ENCODE measurements at places on chromosomes 3 and 15. TPM values are rescaled to one million over a fixed set of nuclear protein-coding genes. Genes with fewer than 3 reads are reported as not detected.

DNA sequence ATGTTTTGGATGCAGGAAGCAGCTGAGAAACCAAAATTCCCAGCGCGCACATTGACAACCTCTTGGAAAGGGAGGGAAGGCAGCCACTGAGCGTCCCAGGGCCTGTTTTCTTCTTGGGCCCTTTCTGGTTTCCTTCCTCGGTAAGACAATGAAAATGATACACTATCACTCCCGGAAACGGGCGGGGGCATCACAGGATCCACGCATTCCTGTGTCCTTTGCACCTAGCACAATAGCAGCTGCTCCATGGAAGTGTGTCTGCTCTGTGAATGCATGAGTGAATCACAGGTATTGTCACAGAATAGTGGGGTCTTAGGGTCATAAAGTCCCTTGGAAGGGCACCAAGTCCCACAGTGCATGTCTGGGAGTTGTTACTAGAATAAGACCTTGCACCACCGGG lies 6.3 kb upstream of the ITPKA start:
- H3K4me1 ChIP-seq: peaks cover 4% of the 10 kb centered on the region
- DNase-seq: no peak

DNA sequence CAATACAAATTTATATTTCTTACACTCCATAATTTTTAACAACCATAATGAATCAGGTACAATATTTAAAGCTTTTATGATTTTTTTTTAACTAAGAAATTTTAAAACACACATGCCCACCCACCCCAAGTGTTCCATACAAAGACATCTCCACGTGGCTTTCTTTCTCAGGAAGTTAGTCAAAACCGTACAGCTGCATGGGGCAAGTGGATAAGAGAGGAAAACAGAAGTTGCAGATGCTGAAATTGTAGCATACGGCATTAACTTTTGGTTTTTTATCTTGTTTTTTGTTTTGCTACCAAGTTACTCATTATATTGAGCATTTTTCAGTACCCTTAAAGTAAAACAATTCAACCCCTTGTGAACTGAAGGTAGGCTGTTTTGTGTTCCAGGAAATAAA lies 14.8 kb downstream of the GNB4 start:
- H3K27me3 ChIP-seq: no peaks in the 10 kb centered on the region
- H3K27ac ChIP-seq: peak overlapping the region; percentile 13
- peaks cover 67% of the 10 kb centered on the region for H3K4me1 ChIP-seq
- no peaks in the 10 kb centered on the region for H3K36me3 ChIP-seq

- H3K36me3 ChIP-seq: no peaks in the 10 kb centered on the region
- no peak overlapping the region for H3K27ac ChIP-seq
- no peaks in the 10 kb centered on the region for H3K4me1 ChIP-seq
- no peak overlapping the region for H3K4me3 ChIP-seq
Observed at GRCh38 chr15:90823455-90823974, 44.9 kb upstream of the FURIN start.

DNA sequence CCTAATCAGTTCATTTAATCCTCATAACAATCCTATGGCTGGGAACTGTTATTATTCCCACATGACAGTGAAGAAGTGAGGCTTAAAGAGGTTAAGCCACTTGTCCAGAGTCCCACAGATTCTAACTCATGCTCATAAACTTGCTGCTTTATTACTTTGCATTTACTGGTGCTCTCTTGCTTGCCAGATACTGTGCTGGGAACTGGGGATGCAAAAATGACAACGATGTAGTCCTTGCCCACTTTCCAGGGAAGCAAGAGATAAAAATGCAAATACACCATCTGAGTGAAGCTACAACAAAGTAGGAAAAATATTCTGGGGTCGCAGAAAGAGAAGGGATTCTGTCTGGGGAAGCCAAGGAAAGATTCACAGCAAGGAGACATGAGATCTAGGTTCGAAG lies 335.0 kb downstream of the VPS13C start:
- H3K4me3 ChIP-seq: no peak overlapping the region
- no peak overlapping the region for H3K27ac ChIP-seq
- no peaks in the 10 kb centered on the region for H3K4me1 ChIP-seq
- DNase-seq: no peak
- H3K36me3 ChIP-seq: no peaks in the 10 kb centered on the region

DNA sequence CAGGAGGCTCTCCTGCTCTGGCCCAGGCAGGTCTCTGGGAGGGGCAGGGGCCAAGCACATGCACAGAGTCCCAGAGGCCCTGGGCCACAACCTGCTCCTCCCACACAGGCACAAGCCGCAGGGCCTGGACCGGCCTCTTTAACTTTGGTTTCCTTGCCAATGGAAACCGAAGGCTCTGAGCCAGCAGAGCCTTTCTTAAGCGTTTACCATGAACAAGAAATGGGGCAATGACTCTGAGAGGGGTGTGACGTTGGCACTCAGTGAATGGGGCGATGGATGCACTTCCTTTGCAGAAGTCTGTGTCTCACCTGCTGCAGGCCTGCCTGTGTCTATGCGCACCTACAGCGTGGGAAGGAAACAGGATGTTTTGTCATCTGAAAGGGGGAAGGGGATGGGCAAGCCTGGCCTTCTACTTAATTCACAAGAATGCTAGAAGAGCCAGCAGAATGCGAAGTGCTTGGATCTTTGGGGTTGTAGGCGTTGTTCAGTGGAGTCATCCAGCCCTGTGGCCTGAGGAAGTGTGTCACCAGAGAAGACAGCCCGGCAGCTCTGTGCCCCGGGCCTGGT lies 41.8 kb downstream of the IFT122 start:
- H3K27ac ChIP-seq: peak overlapping the region; percentile 53
- peak; percentile 61 for DNase-seq
- H3K4me3 ChIP-seq: no peak overlapping the region
- H3K27me3 ChIP-seq: no peaks in the 10 kb centered on the region

Gene WNT5A
- 27.2 TPM for total RNA-seq

DNA sequence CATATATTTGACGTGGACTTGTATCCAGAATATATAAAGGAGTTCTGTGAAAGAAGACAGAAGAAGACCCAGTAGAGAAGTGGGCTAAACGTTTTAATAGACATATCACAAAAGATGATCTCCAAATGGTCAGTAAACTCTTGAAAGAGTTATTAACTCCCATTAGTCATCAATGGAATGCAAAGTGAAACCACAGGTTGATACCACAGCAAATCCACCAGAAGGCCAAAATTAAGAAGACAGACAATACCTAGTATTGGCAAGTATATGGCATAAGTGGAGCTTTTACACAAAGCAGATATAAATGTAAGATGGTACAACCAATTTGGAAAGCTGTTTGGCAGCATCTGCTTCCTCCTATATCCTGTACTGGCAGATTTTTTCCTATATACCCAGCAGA lies 6.0 kb downstream of the SPATA16 start:
- DNase-seq: no peak
- H3K27ac ChIP-seq: no peak overlapping the region
- no peaks in the 10 kb centered on the region for H3K4me1 ChIP-seq
- H3K27me3 ChIP-seq: no peaks in the 10 kb centered on the region

- no peak overlapping the region for H3K4me3 ChIP-seq
- H3K36me3 ChIP-seq: no peaks in the 10 kb centered on the region
- H3K27me3 ChIP-seq: no peaks in the 10 kb centered on the region
- H3K27ac ChIP-seq: no peak overlapping the region
Observed at GRCh38 chr3:54857343-54857742, 70.5 kb downstream of the LRTM1 start.

GRCh38 chr3:131053043-131053859 lies 26.6 kb downstream of the NEK11 start:
- no peak overlapping the region for H3K27ac ChIP-seq
- H3K4me1 ChIP-seq: no peaks in the 10 kb centered on the region
- DNase-seq: no peak

Gene CCDC191
- 6.4 TPM for total RNA-seq

- peaks cover 39% of the 10 kb centered on the region for H3K36me3 ChIP-seq
- H3K4me3 ChIP-seq: no peak overlapping the region
- DNase-seq: no peak
- no peaks in the 10 kb centered on the region for H3K4me1 ChIP-seq
- H3K27ac ChIP-seq: no peak overlapping the region
Observed at GRCh38 chr3:17402442-17402841, 340.0 kb downstream of the TBC1D5 start.

- H3K27ac ChIP-seq: peak overlapping the region; percentile 10
- peak overlapping the region; percentile 10 for H3K4me3 ChIP-seq
- H3K4me1 ChIP-seq: peaks cover 8% of the 10 kb centered on the region
- no peaks in the 10 kb centered on the region for H3K27me3 ChIP-seq
- H3K36me3 ChIP-seq: no peaks in the 10 kb centered on the region
- DNase-seq: no peak
Observed at GRCh38 chr3:113626503-113627371, 69.7 kb downstream of the USF3 start.

Gene GPR171
- total RNA-seq: 1.3 TPM

GRCh38 chr3:131794766-131795388 lies 239.9 kb downstream of the CPNE4 start:
- H3K27ac ChIP-seq: no peak overlapping the region
- no peak for DNase-seq
- no peaks in the 10 kb centered on the region for H3K27me3 ChIP-seq
- no peaks in the 10 kb centered on the region for H3K4me1 ChIP-seq
- no peak overlapping the region for H3K4me3 ChIP-seq

DNA sequence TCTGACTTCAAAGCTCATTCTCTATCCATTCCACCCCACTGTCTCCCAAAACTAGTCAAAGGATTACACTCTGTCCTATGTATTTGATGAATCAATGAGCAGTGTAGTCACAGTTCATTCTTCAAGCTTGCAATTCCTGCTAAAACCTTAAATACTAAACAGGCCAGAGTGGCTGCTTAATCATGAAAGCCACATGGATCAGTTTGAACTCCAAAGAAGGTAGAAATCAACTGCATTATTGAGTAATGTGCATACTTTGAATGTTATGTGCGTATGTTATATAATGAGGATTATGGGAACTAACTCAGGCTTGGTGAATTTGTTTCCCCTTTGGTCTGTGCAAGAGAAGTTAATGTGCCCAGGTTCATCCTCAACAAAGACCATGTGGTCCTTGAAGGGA lies 45.4 kb downstream of the PRICKLE2 start:
- H3K4me3 ChIP-seq: no peak overlapping the region
- H3K4me1 ChIP-seq: no peaks in the 10 kb centered on the region
- no peaks in the 10 kb centered on the region for H3K27me3 ChIP-seq
- H3K36me3 ChIP-seq: no peaks in the 10 kb centered on the region

Gene HYKK
- 4.1 TPM for total RNA-seq

GRCh38 chr3:159852821-159853505 lies 135.7 kb upstream of the IL12A start:
- peak overlapping the region; percentile 71 for H3K27ac ChIP-seq
- H3K4me1 ChIP-seq: peaks cover 73% of the 10 kb centered on the region
- peak; percentile 82 for DNase-seq
- H3K27me3 ChIP-seq: no peaks in the 10 kb centered on the region

- peaks cover 12% of the 10 kb centered on the region for H3K4me1 ChIP-seq
- no peaks in the 10 kb centered on the region for H3K36me3 ChIP-seq
- no peak for DNase-seq
Observed at GRCh38 chr3:130854208-130854864, 39.5 kb upstream of the ATP2C1 start.

Gene NDN
- 27.1 TPM for total RNA-seq

DNA sequence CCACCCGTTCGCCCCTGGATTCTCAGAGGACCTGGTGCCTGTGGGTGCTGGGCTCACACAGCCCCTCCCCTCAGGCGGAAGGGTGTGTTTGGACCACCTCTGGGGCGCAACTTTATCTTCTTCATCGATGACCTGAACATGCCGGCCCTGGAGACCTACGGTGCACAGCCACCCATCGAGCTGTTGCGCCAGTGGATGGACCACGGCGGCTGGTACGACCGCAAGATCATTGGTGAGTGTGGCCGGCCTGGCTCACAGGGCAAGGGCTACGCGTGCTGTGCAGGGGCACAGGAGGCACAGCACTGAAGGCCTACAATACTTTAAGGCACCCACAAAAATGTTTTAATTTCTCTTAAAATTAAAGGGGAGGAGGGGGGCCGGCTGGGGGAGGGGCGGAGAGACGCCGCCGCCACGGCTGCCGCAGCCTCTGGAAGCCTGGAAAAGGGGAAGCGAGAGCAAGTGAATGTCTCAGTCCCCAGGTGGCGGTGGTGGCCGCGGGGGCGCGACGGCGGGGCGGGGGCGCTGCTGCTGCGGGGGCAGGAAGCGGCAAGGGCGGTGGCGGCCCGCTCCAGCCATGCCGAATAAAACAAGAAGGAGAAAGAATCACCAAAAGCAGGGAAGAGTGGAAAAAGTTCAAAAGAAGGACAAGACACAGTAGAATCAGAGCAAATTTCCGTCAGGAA lies 56.8 kb downstream of the DNAH1 start:
- H3K4me1 ChIP-seq: peaks cover 7% of the 10 kb centered on the region
- no peaks in the 10 kb centered on the region for H3K27me3 ChIP-seq
- H3K4me3 ChIP-seq: peak overlapping the region; percentile 25
- no peak overlapping the region for H3K27ac ChIP-seq

Measured in lower lobe of right lung (tissue), 2 donors.